ENCODE measurements at places on chromosomes 3 and 15. TPM values are rescaled to one million over a fixed set of nuclear protein-coding genes. Genes with fewer than 3 reads are reported as not detected.

GRCh38 chr15:39583596-39584265, 2.9 kb downstream of the THBS1 start:
- peak; percentile 86 for DNase-seq

- DNase-seq: no peak
These were observed 11.0 kb downstream of the TSPAN3 start for GRCh38 chr15:77059786-77060361.

DNA sequence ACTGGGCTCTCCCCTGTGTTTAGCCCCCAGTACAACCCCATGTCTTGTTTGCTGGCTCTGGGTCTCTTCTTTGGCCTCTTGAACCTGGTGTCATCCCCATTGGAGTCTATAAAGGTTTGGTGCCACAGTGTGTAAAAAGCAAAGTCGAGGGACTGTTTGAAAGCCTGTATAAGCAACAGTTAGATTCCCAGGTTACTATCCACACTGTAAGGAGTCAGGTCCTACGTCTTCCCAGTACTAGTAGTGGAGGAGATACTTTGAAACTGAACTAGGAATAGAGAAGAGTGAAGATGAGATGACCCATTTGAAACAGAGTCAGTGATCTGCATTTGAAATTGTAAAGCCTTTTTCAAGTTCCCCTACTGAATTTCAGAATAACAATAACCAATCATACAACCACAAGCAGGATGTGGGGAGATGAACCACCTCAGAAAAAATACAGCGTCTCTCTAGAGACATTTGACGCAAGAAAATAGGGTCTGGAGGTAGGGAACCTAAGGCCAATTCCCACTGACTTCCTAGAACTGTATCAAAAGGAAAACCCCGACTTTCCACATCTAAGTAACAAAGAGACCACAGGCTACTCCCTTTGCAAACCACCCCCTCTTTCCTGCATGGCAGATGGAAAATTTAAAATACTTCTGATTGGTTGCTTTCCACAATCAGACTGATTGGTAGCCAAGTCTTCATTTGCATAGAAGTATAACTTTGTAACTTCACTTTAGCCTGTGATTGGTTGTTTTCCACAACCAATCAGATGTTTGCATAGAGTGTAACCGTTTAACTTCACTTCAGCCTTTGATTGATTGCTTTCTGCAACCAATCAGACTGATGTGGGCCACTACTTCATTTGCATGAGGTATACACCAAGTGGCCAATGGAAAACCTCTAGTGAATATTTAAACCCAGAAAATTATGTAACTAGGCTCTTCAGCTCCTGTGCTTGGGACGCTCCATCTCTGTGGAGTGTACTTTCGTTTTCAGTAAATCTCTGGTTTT, 49.9 kb upstream of the NEDD4 start:
- DNase-seq: no peak

Gene NR2E3
- total RNA-seq: not detected

GRCh38 chr3:5741017-5741416, 553.5 kb downstream of the EDEM1 start:
- DNase-seq: no peak

GRCh38 chr3:123442908-123443307, 6.0 kb downstream of the ADCY5 start:
- no peak for DNase-seq

DNA sequence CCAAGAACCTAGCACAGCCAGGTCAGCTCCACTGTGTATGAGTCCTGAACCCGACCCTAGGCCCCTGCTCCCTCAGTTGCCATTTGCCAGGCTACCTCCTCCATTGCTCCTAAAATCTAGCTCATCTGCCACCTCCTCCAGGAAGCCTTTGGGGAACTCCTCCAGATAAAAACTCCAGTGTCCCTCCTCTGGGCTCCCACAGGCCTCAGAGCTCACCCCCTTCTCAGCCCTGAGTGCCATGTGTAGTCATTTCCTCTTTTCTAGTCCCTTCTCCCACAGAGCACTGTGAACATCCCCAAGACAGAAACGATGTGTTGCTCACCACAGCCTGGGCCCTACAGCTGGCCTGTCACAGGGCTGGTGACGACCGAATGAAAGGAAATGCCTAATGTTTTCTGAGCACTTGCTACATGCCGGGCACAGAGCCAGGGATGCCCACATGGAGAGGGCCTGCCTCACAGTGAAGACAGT, 61.0 kb downstream of the IQSEC1 start:
- peak; percentile 36 for DNase-seq

DNA sequence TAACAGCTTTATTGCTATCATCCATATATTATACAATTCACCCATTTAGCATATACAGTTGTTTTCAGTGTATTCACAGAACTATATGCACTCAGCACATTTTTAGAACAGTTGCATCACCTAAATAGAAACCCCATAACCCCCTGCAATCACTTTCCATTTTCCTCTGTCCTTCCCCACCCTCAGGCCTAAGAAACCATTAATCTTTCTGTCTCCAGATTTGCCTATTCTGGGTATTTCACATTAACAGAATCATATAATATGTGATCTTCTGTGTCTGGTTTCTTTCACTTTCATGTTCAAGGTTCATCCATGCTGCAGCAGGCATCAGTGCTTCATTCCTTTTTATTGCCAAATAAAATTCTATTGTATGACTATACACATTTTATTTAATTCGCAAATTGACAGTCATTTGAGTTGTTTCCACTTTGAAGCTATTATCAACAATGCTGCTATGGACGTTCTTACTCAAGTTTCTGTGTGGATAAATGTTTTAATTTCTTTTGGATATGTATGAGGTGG, 39.8 kb downstream of the ADAMTS17 start:
- DNase-seq: no peak

GRCh38 chr15:39778021-39778420, 4.6 kb downstream of the FSIP1 start:
- DNase-seq: no peak

Gene CNTN6
- not detected for total RNA-seq

Gene CLRN1
- not detected for total RNA-seq

- no peak for DNase-seq
These were observed 54.9 kb upstream of the SLC7A14 start for GRCh38 chr3:170640737-170641171.

DNA sequence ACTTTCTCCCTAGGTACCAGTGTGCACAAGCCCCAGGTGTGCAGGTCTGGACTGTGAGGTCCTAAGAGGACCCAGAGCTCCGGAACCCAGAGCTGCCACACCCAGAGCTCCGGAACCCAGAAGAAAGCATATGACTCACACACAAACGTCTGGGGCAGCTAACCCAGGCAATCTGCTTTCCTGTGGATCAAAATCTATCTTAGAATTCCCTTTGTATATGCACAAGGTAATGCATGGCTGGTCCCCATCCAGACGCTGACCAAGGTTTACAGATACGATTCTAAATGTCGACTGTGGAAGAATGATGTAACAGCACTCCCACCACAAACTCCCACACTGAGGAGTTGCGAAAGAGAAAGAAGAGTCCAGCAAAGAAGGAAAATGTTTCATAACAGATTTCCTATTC, 15.7 kb downstream of the KCNMB2 start:
- peak; percentile 6 for DNase-seq

DNA sequence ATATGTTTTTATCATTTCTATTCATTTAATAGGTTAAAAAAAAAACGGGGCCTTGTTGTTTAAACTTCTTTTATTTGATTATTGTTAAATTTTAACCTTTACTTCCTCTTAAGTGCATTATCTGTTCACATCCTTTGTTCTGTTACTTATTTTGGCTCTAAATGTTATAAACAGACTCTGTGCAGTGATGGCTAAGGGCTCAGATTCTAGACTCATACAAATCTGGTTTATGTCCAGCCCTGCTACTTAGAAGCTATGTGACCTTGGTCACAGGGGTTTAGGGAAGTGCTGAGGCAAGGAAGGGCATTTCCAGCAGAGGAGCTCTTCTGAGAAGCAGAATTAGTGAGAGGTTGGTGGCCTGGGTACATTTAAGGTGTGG, 55.3 kb upstream of the VILL start:
- DNase-seq: peak; percentile 52

GRCh38 chr3:38576131-38576525, 73.4 kb downstream of the SCN5A start:
- no peak for DNase-seq

- peak; percentile 58 for DNase-seq
These were observed 357.7 kb downstream of the OTOL1 start for GRCh38 chr3:161854232-161854771.

DNA sequence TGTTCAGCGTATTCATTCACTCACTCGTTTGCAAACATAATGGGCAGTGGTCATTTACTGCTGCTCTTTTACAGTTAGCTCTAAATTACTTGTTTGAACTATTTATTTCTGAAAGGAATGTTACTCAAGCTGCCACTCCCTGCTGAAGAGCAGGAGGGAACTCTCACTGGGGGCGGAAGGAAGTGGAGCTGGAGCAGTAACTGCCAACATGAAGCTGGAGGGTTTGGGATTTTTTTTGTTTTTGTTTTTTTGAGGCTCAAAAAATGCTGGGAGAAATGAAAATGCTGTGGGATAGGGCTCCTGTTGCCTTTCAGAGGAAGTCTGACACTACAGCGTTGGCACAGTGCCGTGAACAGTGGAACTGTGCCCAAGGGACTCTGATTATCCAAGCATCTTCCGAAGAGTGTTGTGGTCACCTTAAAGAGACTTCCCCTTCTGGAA, 44.1 kb downstream of the SENP2 start:
- DNase-seq: peak; percentile 82
